ENCODE measurements at places on chromosomes 13 and 19. TPM values are rescaled to one million over a fixed set of nuclear protein-coding genes. Genes with fewer than 3 reads are reported as not detected.

DNA sequence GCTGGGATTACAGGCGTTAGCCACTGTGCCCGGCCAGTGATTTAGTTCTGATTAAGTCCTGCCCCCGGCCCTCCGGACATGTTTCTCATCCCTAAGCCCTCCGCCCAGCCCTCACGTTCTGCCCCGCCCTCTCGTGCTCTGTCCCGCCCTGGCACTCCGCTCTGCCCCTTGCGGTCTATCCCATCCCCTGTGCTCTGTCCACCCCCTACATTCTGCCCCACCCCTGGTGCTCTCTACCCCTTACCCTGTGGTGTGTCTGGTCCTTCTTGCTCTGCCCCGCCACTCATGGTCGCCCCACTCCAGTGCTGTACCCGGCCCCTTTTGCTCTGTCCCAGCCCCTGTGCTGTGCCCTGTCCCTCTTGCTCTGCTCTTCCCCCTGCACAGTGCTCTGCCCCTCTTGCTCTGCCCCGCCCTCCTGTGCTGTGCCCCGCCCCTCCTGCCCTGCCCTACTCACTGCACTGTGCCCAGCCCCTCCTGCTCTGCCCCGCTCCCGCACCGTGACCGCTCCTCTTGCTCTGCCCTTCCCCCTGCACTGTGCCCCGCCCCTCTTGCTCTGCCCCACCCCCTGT lies 3.0 kb downstream of the GTPBP3 start:
- DNase-seq = peak; percentile 28

- peak; percentile 32 for DNase-seq
Observed at GRCh38 chr19:2983351-2984214, 6.2 kb downstream of the TLE6 start.

DNA sequence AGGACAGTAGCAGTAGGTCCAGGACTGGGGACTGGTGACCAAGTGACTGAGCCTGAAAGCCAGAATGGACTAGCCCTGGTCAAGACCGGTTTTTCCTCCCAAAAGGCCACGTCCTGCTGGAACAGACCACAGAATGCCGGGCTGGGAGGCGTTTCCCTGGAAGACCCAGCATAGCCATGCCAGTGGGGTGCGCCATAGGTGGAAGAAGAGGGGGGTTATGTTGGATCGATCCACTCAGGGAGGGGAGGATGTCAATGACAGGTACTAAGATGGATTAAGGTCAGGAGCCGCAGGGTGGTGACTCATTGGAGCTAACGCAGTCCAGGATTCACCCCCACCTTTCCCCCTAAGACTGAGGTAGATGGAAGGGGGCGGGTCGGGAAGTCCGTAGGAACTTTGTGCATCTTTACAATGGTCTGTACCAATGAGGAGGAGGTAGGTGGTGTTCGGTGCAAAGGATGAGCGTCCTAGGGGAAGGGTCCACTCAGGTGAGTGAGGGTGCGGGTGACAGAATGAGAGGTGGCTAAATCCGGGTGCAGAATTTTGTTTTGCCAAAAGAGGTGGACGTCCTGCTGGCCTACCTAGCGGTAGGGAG lies 21.0 kb downstream of the VASP start:
- DNase-seq = peak; percentile 50

The FXYD1 gene
- total RNA-seq = not detected

DNA sequence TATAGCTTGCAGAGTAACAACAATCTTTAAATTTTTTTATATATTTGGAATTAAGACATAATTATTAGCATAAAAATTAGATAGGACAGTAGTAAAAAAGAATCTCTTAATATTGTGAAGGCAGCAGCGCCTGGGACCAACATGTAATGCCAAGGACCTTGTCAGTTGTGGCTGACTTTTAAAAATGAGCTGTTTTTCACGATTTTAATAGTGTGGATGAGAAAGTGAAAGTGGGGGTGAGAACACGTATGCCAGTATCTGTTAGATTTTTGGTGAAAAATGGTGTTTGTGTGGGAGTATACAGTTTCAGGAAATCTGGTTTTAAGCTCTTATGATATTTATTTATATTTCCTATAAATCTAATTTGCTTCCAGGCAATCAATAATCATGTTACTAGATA lies 125.2 kb downstream of the LMO7 start:
- no peak for DNase-seq

The PDX1 gene
- not detected for total RNA-seq

- no peak for DNase-seq
Observed at GRCh38 chr13:112990783-112991182, 21.8 kb downstream of the MCF2L start.

DNA sequence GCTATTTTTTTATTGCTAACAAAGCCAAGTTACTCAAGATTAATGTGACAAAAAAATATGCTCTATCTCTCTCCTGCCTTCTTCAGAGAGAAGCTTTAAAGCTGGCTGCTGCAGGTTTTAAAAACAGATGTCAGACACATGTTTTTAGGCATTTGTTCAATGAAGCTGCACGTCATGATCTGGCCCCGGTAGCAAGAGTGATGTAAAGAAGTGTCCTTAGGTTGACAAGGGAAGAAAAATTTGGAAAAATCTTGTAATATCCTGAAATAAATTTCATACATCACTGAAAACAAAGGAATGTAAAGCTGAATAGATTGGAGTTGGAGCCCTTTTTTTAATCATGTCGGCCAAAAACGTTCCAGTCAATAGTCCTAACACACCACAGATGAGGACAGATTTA lies 531.4 kb upstream of the NBEA start:
- DNase-seq = no peak

GRCh38 chr19:39983695-39984300 lies 12.8 kb downstream of the PSMC4 start:
- no peak for DNase-seq

DNA sequence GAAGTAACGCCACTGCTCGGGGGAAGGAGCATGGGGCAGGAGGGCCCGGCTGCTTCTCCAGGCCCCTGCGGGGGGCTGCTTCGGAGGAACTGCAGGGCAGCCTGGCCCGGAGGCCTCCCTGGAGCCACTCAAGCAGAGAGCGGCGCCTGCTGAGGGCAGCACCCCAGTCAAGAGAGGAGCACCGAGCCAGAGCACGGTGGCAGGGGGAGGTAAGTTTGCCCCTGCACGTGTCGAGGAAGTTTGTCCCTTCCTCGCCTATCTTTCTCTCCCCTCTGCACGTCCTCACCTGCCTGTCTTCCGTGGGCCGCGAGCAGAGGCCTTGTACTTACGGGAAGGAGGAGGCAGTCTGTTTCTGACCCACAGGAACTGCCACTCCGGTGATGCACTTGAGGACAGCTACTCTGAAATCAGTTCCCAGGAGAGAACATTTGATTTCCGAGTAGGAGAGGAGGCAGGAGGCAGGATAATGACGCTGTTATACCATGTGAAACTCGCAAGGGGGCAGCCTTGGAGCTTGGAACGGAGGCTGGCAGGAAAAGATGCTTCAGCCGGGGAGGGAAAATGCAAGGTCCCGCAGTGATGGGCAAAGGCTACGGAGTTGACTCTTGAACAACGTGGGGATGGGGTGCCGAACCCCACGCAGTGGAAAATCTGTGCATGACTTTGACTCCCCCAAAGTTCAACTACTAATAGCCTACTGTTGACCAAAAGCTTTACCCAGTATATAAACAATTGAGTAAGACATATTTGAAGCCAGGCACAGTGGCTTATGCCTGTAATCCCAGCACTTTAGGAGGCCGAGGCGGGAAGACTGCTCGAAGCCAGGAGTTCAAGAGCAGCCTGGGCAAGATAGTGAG lies 5.0 kb downstream of the FFAR1 start:
- peak; percentile 64 for DNase-seq

DNA sequence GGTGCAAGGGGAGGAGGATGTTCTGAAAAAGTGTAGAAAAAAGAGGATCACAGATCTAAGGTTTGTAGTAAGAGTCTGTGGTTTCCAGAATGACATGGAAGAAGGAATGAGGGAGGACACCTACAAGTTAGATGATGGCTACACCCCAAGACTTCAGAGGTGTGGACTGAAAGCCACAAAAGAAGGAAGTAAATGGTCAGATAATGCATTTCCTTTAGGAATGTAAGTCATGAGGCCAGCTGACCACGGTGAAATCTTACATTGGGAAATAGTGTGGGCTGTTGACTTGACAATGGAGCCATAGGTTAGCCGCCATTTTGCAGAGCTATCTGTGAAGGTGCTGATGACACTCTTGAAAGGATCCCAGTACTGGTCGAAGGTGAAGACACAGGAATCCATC lies 25.3 kb upstream of the FBXO27 start:
- DNase-seq = no peak

DNA sequence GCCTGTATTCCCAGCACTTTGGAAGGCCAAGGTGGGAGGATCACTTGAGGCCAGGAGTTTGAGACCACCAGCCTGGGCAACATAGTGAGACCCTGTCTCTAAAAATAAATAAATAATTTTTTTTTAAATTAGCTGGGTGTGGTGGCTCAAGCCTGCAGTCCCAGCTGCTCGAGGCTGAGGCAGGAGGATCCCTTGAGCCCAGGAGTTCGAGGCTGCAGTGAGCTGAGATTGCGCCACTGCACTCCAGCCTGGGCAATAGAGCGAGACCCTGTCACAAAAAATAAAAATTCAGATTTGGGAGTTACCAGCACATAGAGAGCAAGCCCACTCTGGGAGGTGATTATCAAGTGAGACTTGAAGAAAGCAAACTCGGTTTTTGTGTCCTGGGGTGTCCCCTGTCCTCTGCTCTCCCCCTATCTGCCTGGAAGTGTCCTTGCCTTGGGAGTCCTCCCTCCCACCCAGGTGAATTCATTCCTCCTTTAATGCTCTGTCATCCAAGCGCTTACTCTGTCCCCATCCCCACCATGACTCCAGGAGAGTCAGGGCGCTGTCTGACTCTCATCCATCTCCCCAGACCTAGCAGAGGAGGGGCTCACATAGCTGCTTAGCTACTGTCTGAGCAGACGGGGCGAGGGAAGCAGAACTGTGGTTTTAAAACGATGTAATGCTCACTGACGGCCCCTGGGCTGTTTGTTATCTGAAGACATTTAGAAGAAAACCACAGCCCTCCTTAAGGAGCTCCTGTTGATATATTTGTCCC lies 146.8 kb downstream of the STK24 start:
- DNase-seq = no peak

GRCh38 chr13:83692800-83693199 lies 189.5 kb downstream of the SLITRK1 start:
- no peak for DNase-seq

DNA sequence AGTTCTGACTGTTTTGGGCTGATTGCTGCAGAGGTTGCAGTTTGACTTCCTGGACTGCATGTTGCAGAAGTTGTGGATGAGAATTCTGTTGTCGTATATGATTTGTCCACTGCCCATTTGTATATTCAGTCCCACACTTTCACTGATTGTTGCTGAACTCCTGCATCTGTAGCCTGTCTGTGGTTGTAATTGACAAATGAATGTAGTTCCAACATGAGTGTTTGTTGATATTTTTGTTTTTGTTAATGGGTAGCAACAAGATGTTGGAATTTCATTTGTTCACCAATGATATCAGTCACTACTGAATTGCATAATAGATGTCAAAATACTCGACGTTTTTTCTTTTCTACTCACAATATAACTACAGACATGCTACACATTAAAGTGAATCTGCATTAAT lies 533.9 kb downstream of the DCT start:
- DNase-seq = no peak

DNA sequence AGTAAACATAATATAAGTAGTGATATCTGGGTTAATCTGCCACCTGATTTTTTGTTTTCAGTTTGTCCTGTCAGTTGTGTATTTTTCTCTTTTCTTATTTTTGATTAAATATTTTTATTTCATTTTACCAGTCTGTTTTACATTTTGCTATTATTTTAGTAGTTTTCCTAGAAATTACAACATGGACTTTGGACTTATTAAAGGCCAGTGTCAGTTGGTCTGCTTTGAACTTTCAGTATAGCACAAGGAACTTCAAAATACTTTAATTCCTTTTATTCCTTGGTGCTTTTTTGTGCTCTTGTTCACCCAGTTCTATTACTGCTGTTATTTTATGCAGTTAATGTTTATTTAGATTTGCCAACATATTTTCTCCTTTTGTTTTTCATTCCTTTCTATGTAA lies 149.6 kb downstream of the PDS5B start:
- DNase-seq = no peak

The SIGLEC12 gene
- total RNA-seq = not detected

GRCh38 chr19:2079076-2079864 lies 16.9 kb downstream of the MOB3A start:
- no peak for DNase-seq

DNA sequence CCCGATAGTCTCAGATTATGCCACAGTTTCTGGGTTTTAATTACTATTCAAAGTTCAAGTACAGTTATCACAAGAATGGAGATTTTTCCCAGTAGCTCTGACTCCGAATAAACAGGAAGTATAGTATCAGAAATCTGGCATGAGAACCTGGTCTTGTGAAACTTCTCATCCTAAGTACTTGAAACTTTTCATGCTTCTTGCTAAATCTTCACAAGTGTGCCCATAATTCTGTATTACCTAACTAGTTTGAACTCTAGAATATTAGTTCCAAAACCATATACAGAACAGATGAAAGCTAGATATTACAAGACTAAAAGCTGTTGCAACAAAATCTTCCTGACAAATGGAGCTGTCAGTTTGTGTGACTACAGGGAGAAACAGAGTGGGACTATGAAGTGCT lies 70.5 kb upstream of the CSNK1A1L start:
- DNase-seq = no peak

The RBM42 gene
- total RNA-seq = 119 TPM

Data from G401 (cell line).